Stimulated activated CD8-positive, alpha-beta memory T cell treated with anti-CD3 and anti-CD28 coated beads, Interleukin-7, amount 100 ng/mL, for 1 hour (primary cell): ENCODE measurements at places on chromosomes 5 and 9.

- no peak for DNase-seq
Observed at GRCh38 chr5:135119481-135119880, 85.5 kb upstream of the PITX1 start.

DNA sequence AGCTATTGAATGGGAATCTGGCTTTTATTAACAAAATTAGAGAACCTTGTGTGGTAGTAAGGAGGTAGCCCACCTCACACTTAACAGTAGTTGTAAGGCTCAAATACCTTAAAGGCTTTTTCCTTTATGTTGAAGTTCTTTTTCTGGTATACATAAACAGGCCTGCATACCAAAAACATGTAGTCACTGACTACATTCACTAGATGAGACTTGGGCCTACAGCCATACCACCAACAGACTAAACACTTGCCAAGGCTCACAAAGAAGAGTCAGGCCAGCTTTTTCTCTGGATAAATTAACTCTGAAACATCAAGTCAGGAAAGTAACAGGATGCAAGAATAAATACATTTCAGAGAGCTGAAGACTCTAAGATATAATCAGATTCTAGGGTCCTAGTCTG is 78.6 kb upstream of the MPDZ start:
- no peak for DNase-seq

DNA sequence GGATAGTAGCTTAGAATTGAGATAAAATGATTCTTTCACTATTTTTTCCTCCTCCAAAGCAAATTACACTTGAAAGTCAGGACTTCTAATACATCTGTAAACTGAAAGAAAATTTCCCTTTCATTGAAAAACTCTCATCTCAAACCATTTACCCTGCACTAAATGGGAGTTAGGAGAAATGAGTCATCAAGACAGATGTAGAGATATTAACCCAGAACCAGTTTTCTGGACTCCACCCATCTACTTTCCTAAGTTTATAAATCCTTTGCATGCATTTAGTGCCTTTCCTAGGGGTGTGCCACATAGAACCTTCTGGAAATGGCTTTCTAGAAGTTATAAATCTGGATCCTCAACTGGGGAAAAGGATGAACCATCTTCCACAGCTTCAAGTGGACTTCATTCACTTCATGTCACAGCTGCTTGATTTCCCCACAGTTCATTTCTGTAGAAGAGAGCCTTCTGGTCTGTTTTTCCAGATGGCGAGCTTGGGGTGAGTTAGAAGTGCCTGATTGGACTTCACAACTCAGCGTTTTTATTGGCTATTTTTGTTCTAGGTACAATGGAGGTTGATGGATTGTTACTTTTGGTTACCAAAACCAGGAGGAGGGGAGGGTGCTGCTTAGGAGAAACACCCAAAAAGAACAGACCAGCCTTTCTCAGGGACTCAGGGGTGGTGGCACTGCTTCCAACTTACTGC is 72.5 kb upstream of the GPR151 start:
- no peak for DNase-seq

- DNase-seq: no peak
Observed at GRCh38 chr9:7150153-7150890, 392.5 kb downstream of the KDM4C start.

GRCh38 chr9:112507001-112507680 is 20.5 kb downstream of the KIAA1958 start:
- no peak for DNase-seq

GRCh38 chr9:76697554-76697953 is 66.7 kb upstream of the PCA3 start:
- DNase-seq: no peak

- no peak for DNase-seq
Observed at GRCh38 chr9:137453643-137454081, 5.5 kb downstream of the NSMF start.
